ENCODE measurements at places on chromosomes 6 and 20.

DNA sequence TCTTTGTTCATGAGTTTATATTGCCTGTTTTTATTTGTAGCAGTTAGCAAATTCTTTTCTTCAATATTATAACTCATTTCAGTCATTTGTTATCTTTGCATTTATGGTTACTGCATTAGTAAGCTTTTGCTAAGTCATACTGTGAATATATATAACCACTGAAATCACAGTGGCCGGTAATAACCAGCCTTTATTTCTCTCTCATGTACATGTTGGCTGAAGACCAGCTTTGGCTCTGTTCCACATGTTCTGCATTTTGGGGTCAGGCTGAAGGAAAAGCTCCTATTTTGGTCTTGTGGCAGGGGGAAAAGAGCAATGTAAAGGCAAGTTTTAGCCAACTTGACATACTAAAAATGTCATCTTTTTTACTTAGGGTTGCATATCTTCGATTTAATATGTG lies 276.3 kb downstream of the BCKDHB start:
- DNase-seq = no peak

GRCh38 chr20:54188132-54188849 lies 14.5 kb upstream of the CYP24A1 start:
- DNase-seq = no peak

- DNase-seq = no peak
Observed at GRCh38 chr20:61556111-61556510, 304.1 kb downstream of the CDH4 start.

DNA sequence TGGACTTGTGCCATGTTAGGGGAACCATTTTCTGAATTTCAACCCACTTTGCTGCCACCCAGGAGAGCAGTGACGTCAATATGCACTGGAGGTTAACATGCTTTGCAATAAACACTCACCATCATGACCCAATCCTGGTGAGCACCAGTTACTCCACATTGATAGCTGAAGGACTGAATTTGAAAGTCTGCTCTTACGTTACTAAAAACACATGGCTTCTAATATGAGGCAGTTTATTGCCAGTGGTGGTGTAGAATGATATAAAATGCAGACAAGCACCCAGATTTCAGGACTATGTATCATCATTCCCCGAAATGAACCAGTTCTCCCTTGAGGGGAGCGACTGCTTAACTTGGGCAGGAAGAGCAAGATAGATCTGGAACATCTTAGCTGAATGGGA lies 23.8 kb downstream of the RFPL4B start:
- no peak for DNase-seq

- DNase-seq = no peak
Observed at GRCh38 chr6:83008626-83009025, 57.0 kb downstream of the UBE3D start.

DNA sequence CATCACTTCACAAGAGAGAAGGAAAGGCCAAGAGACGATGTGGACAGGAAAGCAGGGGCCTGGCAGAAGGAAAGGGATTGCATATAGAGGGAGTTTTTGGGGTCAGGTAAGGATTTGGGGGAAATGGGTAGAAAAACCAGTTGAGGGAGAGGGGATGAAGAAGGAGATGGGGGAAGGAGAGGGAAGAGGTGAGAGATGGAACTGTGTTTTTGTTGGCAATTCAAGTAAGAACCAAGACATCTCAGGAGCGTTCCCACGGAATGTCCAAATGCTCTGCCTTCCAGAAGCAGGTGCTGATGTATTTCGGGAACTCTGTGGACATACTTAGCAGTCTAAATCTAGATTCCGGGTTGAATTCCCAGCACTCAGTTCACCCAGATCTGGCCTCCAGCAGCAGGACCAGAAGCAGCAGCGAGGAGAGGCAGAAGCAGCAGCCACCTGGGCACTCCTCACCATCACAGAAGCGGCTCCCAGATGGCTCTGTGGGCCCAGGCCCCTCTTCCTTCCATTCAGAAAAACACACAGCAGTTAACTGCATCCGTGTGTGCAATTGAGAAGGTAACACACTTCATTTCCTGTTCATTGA lies 88.8 kb downstream of the DZANK1 start:
- DNase-seq = no peak

DNA sequence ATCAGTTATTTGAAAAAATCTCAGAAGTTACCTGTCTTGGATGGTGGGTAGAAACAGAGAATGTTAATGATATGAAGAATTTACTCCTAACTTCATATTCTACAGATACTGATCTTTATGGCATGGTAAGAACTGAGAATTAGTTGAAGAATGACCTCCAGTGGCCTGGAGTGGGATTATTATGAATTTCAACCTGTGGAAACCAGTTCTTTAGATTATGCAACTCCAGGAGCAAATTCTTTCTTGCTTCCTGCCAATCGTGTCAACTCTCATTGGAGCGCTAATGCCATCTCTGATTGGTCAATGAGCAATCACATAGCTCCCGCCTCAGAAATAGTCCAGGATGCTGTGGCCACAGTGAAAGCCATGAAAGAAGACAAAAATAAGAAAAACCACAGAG lies 40.6 kb downstream of the LYRM2 start:
- DNase-seq = no peak

DNA sequence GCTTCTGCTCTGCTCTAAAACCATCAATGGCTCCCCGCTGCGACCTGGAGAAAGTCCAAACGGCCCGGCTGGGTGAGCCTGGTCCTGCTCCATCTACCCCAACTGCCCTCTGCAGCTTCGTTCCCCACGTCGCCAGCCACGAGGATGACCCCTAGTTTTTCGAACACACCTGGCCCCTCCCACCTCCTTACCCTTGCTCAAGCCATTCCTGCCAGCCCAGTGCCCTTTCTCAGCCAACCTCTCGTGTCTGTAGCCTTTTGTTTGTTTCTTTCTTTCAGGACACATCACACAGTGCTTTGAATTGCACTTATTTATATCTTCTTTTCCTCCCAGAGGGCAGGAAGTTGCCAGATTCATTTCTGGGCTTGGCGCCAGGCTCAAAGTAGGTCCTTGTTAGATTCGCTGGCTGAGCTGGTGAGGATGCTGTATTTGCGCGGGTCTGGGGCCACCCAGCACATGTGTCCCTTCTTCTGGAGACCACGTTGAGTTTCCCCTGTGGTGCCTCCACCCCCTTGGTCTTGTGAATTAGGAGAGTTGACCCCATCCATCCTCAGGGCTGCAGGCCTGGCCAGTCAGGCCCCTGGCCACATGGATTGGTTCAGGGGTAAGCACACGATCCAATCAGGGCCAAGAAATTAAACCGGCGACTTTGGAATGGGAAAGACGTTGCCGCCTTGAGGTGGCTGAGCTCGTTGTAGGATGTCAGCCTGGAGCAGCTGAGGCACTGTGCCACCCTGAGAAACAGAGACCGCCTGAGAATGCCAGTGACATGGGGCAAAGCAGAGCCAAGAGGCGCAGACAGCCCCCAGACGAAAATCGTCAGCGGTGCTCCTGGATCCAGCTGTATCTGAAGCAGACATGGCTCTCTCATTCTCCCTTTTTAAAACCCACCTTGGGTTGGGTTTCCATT lies 156.0 kb downstream of the CEBPB start:
- DNase-seq = no peak

DNA sequence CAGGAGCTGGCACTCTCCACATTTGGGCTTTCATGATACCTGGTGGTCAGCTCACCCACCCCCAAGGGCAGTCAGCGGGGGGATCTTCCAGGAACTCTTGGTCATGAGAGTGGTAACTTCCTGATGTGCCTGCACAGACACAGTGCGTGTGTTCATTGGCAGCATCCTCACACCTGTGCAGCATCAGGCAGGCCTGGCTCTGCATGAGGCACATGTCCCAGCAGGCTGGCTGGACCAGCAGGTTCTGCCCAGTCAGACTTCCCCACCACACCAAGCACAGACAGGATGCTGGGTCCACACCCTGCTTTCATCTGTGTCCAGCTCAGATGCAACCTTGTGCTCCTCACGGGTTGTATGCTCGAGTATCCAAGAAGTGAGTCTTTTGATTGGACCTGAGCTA lies 15.7 kb upstream of the UNC93A start:
- DNase-seq = no peak

DNA sequence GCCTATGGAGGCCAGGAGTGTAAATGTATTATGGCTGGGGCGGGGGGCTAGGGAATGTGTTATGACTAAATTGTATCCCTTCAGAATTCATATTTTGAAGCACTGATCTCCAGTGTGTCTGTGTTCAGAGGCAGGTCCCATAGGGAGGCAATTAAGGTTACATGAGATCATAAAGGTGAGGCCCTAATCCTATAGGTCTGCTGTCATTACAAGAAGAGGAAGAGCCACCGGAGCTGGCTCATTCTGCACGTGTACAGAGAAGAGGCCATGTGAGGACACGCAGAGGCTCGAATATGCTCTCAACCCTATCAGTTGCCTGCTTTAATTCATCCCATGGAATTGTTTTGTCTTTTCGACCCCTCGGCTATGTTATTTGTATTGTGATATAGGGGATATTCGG lies 76.9 kb downstream of the VTA1 start:
- no peak for DNase-seq

DNA sequence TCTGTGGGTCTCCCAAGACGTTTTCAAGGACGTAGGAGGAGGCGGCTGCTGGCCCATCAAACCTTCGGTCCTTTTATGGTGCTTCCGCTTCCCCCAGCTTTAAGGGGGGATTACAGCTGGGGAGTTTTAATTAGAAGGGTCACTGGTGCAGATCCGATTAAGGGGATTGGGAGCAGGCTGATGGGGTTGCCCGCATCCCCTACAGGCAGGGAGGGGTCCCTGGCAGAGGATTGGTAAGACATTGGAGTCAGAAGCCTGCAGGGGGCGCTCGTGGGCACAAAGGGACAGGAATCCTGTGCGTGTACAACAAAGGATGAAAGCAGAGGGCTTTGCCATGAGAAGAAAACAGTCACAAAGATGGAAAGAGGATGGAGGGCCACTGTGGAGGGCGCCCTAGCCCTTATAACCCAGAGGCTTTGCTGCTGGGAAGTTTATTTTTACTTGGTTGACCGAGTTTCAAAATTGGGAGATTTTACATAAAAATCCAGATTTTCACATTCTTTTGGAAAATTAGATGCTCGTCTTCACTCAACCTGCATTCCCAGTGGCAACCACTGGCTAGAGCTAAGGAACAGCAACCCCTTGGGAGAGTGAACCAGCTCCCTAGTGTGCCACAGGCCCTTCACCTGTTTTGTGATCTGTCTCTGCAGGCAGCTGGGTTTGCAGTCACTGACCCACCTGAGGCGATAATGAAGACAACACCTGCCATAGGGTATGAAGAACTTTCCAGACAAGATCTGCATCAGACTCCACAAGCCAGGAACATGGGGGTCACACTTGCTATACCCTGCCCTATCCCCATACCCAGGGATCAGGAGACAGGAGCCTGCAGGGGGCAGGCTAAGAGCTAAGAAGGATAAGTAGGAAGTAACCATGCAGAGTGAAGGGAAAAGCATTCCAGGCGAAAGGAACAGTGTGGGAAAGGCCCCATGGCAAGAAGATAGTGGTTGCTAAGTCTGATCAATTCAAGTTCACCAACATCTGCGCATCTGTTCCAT lies 97.7 kb downstream of the KCNB1 start:
- peak; percentile 27 for DNase-seq

DNA sequence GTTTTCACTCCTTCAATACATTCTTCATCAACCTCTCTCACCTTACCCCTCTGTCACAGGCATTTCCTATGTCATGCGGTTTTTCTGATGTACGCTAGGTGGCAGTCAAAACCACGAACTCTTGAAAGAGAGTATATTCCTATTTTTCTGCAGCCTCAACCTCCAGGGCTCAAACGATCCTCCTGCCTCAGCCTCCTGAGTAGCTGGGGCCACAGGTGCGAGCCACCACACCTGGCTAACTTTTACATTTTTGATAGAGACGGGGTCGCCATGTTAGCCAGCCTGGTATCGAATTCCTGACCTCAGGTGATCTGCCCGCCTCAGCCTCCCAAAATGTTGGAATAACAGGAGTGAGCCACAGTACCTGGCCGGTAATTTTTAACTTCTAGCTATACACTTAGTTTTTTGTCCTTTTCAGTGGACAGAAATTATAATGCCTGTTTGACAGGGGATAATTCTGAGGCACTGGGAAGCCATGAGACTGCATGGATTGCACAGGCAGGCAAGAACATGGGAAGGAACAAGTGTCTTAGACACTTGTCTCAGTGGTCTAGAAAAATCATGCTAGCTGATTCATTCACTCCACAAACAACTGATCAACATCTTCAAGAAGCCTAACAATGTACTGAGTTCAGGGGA lies 22.5 kb upstream of the HFE start:
- peak; percentile 45 for DNase-seq

GRCh38 chr6:159996626-159997497 lies 28.0 kb downstream of the IGF2R start:
- DNase-seq = no peak

GRCh38 chr6:56580271-56580670 lies 62.4 kb downstream of the DST start:
- no peak for DNase-seq

- DNase-seq = no peak
Observed at GRCh38 chr6:126429866-126430265, 90.0 kb downstream of the CENPW start.

- DNase-seq = no peak
Observed at GRCh38 chr6:141117874-141118273, 1014.9 kb upstream of the GJE1 start.

DNA sequence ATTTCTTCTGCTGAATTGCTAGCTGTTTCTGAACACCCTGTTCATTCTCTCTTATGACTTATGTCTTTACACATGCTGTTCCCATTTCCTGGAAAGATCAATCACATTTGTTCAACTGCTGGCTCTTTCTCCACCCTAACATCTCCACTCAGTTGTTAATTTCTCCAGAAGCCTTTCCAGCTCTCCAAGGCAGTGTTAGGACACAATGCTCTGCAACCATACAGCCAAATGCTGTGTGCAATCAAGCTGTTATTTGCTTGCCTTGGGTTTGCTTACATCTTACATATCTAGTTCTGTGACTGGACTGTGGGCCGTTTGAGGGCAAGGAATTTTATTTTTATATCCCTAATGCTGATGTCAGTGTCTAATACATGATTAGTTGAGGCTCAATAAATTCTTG lies 24.2 kb upstream of the CITED2 start:
- no peak for DNase-seq

DNA sequence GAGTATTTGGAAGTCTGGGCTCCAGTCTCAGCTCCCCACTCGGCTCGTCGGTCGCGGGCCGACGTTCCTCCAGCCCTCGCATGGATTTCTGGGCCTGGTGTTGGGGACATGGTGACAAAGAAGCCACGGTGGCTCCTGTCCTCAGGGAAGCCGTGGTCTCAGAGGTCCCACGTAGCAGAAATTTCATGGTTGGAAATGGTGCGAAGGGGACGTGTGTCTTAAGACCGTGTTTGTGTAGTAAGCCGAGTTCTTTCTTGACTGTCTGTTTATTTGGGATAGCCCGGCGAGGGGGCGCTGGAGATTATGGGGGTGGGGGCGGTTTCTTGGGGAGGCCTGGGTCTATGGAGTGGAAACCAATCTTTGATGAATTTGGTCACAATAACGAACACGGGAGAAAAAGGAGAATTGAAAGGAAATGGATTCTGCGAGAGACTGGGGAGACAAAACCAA lies 23.5 kb upstream of the MAP3K7 start:
- DNase-seq = no peak
